ENCODE measurements at places on chromosomes 5 and 9.

GRCh38 chr9:107945493-107945892, 455.9 kb upstream of the KLF4 start:
- no peak for DNase-seq

- DNase-seq, result no peak
These were observed 139.4 kb upstream of the OSMR start for GRCh38 chr5:38706376-38706775.

DNA sequence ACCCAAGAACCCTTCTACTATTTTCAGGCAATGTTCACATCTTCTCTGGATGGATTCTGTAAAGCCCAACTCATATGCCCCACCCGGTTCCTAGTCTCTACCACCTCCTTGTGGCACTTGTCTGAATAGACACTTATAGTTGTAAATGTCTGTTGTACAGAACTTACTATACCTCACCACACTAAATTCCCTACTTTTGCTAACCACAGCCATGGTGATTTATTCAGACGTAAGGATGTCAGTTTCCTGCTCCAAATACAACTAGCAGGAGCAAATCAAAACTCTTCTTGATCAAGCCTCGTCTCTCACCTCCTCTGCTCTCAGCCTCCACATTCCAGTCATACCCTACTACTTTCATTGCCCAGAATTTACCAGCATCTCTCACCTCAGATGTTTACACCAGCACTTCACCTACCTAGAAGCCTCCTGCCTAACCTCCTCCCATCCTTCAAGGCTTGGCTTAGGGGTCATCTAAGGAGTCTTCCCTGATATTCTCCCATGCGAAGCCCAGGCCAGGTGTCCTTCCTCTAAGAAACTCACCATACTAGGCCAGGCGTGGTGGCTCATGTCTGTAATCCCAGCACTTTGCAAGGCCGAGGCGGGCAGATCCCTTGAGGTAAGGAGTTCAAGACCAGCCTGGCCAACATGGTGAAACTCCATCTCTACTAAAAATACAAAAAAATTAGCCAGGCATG, 75.5 kb downstream of the MAPKAP1 start:
- peak; percentile 84 for DNase-seq

GRCh38 chr5:135876146-135876545, 19.5 kb downstream of the IL9 start:
- DNase-seq, result peak; percentile 69

- DNase-seq, result no peak
These were observed 215.8 kb downstream of the BRINP1 start for GRCh38 chr9:119153402-119153801.

GRCh38 chr9:122377241-122378164, 6.7 kb downstream of the PTGS1 start:
- DNase-seq, result peak; percentile 84

GRCh38 chr5:8230868-8231267, 361.9 kb downstream of the MTRR start:
- DNase-seq, result no peak

GRCh38 chr5:55344392-55344992, 36.7 kb downstream of the MTREX start:
- DNase-seq, result peak; percentile 30

DNA sequence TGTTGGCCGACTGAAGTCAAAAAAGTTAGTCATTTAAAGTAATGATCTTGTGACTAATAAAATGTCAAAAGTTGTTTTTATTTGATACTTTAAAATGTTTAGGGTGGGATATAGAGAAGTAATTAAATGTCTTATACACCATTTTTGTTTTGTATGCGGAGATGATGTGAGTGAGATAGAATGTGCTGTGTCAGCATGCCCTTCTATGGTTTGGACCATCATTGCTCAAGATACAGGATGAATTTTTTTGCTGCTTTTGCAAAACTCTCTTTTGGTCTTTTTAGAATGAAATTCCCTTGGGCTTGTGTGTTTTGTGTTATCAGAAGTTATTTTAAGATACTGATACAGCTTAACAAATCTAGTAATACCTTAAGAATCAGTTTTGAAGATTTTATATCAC, 12.5 kb downstream of the SRFBP1 start:
- DNase-seq, result no peak

DNA sequence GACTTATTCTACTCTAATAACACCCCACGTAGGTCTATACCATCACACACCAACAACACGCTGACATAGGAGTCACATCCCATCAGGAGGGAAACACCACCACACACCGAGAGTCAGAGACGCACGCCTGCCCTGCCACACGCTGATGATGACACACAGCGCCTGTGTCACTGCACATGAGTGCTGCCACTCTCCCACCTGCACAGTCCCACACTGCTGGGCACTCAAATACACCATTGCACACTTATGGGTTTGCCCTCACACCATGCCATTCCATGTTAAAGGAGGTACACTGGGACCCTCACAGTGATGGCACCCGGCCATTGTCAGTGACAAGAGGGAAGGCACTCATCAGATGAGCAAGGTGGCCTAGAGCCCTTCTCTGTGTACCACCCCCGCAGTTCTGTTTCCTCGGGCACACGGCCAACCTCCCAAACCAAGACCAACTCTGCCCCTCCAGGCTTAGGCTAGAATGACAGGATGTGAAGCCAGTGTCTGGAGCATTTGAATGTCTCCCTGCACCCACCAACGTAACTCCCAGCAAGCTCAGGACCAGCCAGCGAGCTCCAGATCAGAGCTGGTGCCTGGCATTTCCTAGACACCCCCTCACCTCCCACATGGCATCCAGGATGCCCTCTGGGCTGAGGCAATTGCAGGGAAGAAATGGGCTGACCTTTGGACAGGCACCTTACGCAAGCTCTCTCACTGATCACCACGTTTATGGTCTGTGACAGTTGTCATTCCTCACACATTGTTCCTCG, 3.6 kb upstream of the CPLX2 start:
- DNase-seq, result peak; percentile 27

GRCh38 chr9:76658510-76659231, 105.6 kb upstream of the PCA3 start:
- peak; percentile 75 for DNase-seq

- DNase-seq, result peak; percentile 23
These were observed 1.3 kb upstream of the GNAQ start for GRCh38 chr9:78032730-78033457.

GRCh38 chr9:93264338-93265125, 80.6 kb downstream of the WNK2 start:
- DNase-seq, result peak; percentile 59

GRCh38 chr9:70609542-70610286, 195.3 kb upstream of the KLF9 start:
- peak; percentile 82 for DNase-seq

- no peak for DNase-seq
These were observed 13.9 kb upstream of the NAA35 start for GRCh38 chr9:85927076-85927475.

DNA sequence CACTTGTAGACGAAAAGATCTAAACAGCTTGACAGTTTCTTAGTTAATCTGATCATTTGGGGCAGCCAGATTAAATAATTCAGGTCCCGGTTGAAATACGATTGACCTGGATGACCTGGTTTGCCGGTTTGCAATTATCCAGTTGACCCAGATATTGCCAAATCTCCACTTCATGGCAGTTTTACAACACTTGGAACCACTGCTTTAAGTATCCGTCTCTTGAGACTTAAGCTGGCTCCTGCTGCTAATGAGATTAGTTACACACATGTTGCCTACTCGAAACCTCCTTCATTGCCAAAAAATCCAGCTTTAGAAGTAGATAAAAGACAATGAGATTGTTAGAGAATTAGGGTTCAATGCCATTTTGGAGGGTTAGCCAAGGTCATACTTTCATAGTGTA, 136.2 kb upstream of the HAPLN1 start:
- no peak for DNase-seq

DNA sequence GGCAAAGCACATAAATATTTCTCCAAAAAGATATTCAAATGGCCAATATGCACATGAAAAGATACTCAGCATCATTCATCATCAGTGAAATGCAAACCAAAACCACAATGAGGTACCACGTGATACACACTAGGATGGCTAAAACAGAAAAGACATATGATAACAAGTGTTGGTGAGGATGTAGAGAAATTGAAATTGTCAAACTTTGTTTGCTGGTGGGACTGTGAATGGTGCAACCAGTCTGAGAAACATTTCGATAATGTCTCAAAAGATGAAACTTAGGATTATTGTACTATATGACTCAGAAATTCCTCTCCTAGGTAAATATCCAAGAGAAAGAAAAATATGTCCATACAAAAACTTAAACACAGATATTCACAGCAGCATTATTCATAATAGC, 8.6 kb upstream of the LHFPL2 start:
- no peak for DNase-seq

GRCh38 chr9:1048811-1049210, 1.3 kb upstream of the DMRT2 start:
- no peak for DNase-seq

DNA sequence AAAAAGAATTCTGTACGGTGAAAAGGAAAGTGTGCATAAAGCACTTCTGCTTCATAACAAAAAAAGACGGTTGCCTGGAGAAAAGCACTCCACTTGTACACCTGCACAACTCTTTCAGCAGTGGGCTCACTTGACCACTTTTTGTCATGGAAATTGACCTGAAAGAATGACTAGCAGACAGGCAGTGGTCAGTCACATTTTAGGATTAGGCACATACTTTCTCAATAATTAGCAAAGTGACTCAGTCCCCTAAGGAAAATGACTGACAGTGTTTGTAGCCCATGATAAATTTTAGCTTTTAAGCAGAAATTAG, 169.3 kb downstream of the FANCC start:
- DNase-seq, result no peak

- DNase-seq, result peak; percentile 87
These were observed 165.9 kb downstream of the DENND1A start for GRCh38 chr9:123763910-123764588.

GRCh38 chr9:137632230-137633161, 13.7 kb downstream of the EHMT1 start:
- peak; percentile 77 for DNase-seq

- DNase-seq, result no peak
These were observed 38.9 kb upstream of the UGCG start for GRCh38 chr9:111857555-111858211.

DNA sequence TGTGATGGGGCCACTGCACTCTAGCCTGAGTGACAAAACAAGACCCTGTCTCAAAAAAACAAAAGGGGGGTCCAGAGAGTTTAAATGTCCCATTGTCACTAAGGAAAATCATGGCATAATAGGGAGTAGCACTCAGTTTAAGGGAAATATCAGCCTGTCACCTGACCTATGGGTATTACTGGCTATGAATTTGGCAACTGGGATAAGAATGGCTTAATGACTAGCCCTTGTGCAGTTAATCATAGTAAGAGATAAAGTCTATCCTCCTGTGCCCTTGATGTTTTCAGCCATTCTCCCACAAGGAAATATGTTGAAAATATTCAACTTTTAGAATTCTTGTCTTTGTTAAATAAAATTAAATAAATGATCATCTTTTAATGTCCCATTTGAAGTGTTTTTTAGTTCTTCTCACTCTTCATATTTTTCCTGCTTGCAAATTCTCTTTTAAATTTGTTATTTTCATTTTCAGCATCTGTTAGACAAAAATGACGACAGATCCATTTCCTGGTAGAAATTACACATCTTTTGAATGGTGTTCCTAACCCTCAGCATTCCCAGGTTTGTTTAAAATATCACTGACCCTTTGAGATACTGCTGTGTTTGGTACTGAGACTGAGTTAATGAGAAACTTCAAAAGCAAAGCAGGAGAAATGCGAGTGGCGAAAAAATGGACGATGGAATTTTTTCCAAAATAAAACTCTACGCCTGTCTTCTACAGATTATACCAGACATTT, 191.4 kb downstream of the ARHGAP26 start:
- no peak for DNase-seq

Measured in osteoblast (primary cell).